CD4-positive, alpha-beta T cell (primary cell): ENCODE measurements at places on chromosomes 1 and 21.

DNA sequence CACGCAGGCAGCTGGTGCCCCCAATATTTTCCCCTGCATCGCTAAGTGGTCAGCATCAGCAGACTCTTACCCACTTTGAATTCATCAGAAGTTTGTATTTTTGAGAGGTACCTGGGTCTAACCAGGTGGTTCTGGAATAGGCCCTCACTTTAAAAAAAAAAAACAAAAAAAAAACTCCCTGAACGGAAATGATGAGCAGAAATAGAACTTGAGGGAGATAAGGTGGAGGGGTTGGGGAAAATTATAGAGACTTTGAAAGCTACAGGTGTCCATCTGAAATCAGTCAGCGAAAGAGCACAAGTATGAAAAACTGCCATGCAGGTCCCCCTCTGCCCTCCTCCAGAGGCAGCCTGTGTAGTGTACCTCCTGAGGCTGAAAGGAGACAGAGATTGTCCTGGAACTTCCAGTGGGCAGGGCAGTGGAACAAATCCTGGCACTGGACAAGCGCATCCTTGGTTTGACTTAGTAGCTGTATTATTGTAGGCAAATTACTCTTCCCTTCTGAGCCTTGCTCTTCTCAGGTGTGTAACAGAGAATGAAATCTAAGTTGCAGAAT lies 1.2 kb downstream of the SLAMF7 start:
- no peak for DNase-seq

DNA sequence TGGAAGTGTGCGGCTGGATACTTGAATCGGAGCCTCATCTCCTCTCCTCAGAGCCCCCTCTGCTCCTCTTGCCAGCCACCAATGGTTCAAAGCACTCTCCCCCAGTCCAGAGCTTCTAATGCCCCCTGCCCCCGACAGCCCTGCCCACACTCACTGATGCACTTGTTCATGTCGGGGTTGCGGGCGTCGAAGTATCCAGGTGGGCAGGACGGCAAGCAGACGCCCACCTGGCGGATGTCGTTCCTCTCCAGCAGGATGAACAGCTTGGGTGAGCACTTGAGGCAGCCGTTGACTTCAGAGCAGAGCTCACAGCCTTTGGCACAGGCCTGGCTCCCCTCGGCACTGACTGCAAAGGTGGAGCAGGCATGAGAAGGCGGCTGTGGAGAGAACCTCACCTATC lies 18.4 kb downstream of the RSPO1 start:
- no peak for DNase-seq

- DNase-seq = no peak
These were observed 17.3 kb upstream of the PLEKHG5 start for GRCh38 chr1:6508816-6509189.

- no peak for DNase-seq
These were observed 269.7 kb downstream of the DYRK1A start for GRCh38 chr21:37636152-37636860.

DNA sequence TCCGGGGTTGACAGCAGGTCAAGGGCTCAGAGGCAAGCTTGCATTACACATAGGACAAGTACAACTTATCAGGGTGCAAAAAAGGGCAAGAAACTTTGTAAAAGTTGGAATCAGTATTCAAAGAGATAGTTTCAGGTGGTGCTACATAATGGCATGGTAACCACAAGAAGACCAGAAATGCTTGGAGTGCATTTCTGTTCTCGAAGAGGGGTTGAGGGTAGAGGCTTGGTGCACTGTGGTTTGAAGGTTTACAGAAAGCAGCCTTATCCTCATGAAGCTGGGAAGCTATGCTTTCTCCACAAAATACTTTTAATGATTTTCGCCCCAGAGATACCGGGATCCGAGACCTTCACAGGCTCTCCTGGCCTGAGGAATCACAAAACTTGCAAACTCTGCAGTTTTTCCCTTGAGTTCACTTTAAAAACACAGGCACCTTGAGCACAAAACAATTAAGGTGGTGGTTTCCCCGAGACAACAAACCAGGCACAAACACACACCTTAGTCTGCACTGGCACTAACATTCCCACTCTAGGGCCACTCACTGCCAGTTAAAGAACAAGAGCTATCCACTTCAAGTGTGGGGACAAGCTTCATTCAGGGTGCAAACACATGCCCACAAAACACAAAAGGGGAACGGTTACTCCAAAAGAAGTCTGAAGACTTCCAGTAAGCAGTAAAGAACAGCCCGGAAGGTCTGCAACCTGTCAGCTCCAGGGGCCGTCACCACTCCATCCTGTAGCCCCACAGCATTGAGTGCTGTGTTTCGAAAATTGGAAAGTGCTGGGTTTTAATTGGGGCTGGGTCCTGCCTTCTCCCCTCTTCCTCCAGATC lies 29.8 kb upstream of the NFIA start:
- DNase-seq = no peak

DNA sequence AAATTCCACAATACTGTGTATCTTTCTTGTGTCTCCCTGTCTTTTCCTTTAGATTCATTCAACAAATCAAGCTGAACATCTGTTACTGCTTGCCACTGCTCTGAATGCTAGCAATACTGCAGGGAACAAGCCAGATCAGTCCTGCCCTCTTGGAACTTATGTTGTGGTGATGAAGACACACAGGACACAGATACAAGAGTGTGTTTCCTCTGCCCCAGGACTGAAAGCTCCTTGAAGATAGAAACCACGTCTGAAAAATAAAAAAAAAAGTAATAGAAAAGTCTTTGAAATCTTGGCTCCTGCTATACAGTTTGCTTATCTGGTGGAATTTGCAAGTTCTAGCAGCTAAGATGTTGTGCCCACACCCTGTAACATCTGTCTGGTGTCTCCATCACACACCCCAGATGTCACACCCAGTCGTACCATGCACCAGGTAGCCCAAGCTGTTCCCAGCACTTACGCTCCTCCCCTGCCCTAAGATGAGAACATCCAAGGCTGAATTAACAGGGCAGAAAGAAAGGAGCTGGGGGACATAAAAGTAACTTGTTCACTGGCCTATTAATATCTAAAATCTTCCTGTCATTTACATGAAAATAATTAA lies 80.2 kb upstream of the GALNT2 start:
- DNase-seq = no peak

DNA sequence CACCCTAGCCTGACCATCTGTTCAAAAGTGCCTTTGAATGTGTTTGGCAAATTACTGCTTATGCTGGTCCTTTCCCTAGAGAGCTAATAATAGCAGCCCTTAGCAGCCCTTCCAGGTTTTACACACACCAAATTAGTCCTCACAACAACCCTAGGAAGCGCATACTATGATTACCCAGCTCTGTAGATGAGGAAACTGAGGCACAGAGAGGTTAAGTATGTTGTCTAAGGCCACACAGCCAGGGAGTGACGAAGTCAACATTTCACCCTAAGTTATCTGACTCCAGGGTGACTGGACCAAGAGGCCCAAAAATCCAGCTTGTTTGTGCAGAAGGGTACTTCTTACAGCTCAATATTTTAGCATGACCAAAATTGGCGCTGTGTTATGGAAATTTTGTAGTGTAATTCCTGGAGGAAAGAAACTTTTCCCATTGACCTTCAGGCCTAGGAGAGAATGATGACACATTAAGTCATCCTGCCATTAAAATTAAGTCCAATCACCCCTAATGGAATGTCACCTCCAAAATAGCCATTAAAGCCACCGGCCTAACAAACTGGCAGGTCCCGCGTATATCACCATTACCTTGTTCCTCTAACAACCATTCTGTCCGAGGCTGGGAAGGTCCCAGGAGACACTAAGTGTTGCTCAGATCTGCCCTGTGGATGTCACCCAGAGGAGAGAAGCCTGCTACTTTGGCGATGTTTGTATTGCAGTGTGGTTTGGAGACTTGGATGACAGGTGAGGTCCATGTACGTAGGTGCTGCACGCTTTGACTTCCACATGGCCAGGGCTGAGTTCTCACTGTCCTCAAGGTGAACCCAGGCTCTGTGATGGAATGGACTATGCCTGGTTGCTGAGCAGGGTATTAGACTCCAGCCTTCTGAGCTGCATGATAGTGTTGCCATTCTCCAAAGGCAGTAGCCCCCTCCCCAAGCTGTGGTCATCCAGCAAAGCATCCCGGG lies 258.3 kb downstream of the TOMM20 start:
- no peak for DNase-seq

DNA sequence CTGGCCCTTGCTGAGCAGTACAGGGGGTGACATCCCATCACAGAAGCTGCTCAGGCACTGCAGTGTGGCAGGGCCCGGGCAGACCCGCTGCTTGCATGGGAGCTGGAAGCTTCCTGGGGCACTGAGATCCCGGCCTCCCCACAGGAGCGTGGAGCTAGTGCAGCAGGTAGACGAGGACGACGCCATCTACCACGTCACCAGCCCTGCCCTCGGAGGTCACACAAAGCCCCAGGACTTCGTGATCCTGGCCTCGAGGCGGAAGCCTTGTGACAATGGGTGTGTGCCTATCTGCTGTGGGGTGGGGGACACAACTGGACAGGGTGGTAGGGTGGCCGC lies 16.4 kb downstream of the FAM151A start:
- no peak for DNase-seq

DNA sequence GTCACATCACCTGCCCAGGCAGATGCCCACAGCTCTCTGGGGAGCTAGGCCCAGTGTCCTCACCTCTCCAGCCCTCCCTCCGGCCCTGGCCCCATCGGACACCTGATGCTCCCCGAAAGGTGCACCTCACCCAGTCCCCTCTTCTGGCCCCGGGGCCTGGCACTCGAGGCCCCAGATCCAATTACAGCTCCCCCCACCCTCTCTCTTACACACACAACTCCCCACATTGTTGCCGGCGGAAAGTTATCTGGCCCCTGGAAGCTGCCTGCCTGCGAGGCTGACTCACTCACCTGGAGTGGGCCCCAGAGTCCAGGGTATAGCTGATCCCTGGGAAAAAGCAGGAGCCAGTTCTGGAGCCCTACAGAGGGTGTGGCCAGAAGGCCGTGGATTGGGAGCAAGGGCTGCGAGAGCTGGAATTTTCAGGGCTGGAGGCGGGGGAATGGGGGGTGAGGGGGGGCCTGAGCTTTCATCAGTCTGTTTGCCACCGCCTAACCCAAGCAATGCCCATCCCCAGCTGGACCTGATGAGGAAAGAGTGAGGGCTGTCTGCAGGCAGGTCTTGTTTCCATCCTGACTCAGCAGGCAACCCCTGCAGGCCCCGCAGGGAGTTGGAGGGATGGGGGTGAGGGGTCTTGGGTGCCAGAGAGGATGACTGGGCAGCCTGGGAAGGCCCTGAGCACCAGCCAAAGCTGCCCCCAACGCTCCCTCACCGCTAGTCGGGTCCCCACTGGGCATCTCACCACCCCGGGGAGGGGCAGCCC lies 948 bp downstream of the FBXO2 start:
- no peak for DNase-seq

- DNase-seq = no peak
These were observed 1.7 kb downstream of the FMN2 start for GRCh38 chr1:240093120-240093961.

- DNase-seq = no peak
These were observed 165.1 kb downstream of the TGFB2 start for GRCh38 chr1:218510153-218510772.

DNA sequence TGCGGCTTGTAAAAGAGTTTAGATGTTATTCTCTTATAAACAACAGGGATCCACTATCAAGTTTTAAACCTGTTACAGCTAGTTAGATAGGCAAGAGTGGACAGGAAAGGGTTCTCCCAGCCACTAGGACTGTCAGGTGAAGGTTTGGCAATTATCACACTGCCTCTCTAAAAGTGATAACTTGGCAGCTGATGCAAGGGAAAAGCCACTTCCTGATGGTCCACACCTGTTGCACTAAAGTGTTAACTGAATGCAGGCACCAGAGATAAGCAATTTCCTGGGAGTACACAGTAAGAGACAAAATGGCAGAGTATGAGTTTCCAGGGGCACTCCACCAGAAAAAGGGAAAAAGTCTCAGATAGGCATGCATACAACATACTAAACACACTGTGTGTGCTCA lies 99.4 kb downstream of the VAV3 start:
- no peak for DNase-seq

DNA sequence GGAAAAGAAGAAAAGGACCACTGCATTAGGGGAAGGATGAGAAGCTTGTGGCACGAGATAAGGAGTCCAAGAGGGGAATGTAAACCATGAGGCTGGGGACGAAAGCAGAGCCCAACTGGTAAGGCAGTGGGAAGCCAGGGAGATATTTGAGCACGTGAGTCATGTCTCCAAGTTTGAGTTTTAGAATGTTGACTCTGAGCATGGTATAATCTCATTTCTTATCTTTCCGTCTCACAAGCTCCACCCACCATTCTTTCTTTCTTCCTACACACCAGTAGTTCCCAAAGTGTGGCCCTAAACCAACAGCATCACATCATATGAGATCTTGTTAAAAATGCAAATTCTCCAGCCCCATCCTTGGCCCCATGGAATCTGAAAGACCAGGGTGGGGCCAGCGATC lies 145.3 kb downstream of the PLPP3 start:
- no peak for DNase-seq

GRCh38 chr1:209101106-209101505 lies 482.4 kb upstream of the CAMK1G start:
- DNase-seq = no peak

DNA sequence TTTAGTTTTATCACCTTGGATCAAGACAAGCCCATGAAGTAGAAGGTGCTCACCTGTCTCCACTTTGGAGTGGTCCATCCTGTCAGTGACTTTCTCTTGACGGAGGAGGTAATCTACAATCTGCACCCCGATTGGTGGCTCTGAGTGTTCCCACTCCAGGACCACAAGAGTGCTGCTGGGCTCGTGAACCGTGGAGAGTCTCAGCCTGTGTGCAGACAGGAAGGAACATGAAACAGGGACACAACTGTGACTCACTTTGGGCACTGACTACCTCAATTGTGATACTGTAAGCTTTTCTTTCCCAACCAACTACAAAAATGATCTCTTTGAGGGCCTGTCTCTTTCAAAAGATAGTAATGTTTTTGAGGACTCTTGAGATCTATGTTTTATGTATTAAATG lies 280.2 kb downstream of the ASTN1 start:
- no peak for DNase-seq

GRCh38 chr1:156945881-156946661 lies 25.6 kb downstream of the LRRC71 start:
- DNase-seq = no peak

- DNase-seq = no peak
These were observed 61.4 kb downstream of the EPHB2 start for GRCh38 chr1:22772014-22772413.

- DNase-seq = no peak
These were observed 226.1 kb downstream of the ASTN1 start for GRCh38 chr1:176938375-176938774.

DNA sequence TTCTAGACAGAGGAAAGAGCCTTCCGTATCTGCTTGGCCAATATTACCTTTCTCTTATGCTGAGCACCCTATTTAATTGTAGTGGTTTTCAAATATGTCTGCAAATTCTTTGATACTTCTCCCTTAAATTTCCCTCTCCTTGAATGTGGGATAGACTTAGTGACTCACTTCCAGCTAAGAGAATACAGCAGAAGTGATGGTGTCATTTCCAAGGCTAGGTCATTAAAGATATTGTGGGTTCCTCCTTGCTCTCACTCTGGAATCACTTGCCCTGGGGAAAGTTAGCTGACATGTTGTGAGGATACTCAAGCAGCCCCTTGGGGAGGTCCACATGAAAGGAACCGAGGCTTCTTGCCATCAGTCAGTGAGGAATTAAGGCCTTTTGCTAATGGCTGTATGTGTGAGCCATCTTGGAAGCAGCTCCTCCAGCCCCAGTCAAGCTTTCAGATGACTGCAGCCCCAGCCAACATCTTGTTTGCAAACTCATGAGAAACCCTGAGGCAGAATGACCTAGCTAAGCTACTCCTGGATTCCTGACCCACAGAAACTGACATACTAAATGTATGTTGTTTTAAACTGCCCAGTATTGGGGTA lies 8.1 kb upstream of the CITED4 start:
- no peak for DNase-seq
